Fibroblast of lung (primary cell): ENCODE measurements at places on chromosomes 12 and 14. TPM values are rescaled to one million over a fixed set of nuclear protein-coding genes. Genes with fewer than 3 reads are reported as not detected.

C1QL4 gene
- total RNA-seq, result 0.17 TPM in 1 of 2 replicates, not detected in the other

EFCAB11 gene
- total RNA-seq, result 2.6 and 2.8 TPM in 2 replicates

OR6C2 gene
- total RNA-seq, result not detected in 2 replicates

ASB2 gene
- 0.51 and 0.99 TPM in 2 replicates for total RNA-seq

PRH2 gene
- not detected in 2 replicates for total RNA-seq

OR6C70 gene
- not detected in 2 replicates for total RNA-seq

BEST3 gene
- not detected in 2 replicates for total RNA-seq

HOXC10 gene
- not detected in 2 replicates for total RNA-seq
